Activated naive CD8-positive, alpha-beta T cell treated with anti-CD3 and anti-CD28 coated beads for 36 hours (primary cell): ENCODE measurements at places on chromosomes 3 and 15.

- no peak for DNase-seq
These were observed 14.7 kb downstream of the CHD2 start for GRCh38 chr15:92914768-92915221.

- DNase-seq: no peak
These were observed 19.2 kb downstream of the GNB4 start for GRCh38 chr3:179432021-179432420.

- no peak for DNase-seq
These were observed 1.8 kb upstream of the PLA2G4B start for GRCh38 chr15:41836713-41837454.

- DNase-seq: no peak
These were observed 89.9 kb upstream of the MITF start for GRCh38 chr3:69649120-69650065.

- DNase-seq: no peak
These were observed 5.1 kb downstream of the CXCR6 start for GRCh38 chr3:45948311-45948781.

GRCh38 chr3:35680866-35681650 lies 41.7 kb downstream of the ARPP21 start:
- DNase-seq: no peak

GRCh38 chr15:92161039-92161670 lies 232.5 kb upstream of the ST8SIA2 start:
- no peak for DNase-seq

GRCh38 chr15:62869116-62869515 lies 173.4 kb upstream of the TPM1 start:
- DNase-seq: no peak

DNA sequence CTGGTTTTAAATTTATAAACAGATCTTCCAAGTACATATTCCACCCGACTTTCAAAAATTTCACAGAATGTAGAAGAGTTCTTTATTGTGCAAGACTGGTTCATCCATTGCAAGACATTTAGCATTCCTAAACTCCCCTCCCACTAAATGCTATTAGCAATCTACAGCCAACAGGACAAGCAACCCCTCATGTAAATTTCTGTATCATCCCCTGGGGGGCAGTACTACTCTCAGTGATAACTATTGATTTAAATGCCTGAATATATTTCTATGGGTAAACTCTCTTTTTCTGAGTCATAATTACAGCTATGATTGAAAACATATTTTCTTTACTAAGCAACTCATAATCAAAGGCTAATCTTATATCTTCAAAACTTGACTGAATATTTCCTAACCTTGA lies 10.7 kb upstream of the SLC15A2 start:
- no peak for DNase-seq

- no peak for DNase-seq
These were observed 235.2 kb downstream of the DTWD1 start for GRCh38 chr15:49855917-49856637.

DNA sequence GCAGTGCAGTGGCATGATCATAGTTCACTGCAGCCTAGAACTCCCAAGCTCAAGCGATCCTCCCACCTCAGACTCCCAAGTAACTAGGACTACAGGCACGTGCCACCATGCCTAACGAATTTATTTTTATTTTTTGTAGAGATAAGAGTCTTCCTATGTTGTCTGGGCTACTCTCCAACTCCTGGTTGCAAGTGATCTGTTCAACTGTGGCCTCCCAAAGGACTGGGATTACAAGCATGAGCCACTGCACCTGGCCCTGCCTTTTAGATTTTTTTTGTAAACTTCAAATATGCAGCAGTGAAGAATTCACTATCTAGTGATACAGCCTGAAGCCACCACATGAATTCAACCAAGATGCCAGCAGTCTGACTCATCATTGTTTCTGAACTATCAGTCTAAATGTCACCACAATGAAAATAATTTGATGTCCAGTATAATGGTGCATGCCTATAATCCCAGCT lies 32.7 kb downstream of the UBXN7 start:
- DNase-seq: no peak

DNA sequence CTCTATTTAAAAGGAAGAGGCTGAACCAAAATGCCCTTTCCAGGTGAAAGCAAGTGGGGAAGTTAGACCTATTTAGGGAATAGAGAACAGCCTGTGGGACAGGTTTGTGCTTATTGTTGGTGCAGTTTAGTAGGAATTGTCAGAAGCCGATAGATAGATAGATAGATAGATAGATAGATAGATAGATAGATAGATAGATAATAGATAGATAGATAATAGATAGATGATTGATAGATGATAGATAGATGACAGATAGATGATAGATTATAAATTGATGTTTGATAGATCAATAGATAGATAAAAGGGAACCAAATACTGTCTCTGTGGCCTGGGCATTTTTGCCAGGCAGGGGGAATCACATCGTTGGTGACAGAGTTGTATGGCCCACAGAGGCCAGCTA lies 42.5 kb downstream of the SH3GL3 start:
- DNase-seq: no peak

DNA sequence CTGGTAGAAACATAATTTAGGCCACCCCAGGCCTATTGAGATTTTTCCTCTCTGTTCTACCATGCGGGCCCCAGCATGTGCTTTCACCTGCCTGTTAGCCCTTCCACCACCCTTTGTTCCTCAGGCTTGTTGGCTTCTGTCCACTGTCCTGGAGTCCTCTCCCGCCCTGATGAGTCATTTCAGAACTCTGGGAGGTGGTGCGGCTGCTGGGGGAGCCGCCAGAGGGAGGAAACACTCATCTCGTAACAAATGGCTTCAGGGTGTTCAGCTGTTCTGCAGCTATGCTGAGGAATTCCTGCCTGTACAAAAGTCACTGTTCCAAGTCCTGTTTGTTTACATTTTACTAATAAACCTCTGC lies 36.3 kb downstream of the LRTM1 start:
- no peak for DNase-seq

DNA sequence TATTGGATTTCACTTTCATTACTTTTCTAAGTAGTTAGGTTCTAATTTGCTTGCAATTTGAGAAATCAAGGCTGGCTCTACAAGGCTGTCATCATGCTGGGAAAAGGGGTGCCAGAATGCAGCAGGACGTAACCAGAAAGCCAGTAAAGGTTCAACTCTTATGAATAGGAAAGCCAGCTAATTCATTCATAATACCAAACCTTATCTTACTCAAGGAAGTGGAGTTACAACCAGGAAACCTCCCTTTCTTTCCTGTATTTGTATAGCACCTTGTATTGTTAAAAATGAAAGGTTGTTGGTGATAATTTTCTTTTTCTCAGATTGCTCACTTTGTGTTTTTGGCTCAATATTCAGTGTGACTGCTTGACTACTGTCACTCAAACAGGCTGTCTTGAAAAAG lies 109.4 kb downstream of the FILIP1L start:
- DNase-seq: no peak

DNA sequence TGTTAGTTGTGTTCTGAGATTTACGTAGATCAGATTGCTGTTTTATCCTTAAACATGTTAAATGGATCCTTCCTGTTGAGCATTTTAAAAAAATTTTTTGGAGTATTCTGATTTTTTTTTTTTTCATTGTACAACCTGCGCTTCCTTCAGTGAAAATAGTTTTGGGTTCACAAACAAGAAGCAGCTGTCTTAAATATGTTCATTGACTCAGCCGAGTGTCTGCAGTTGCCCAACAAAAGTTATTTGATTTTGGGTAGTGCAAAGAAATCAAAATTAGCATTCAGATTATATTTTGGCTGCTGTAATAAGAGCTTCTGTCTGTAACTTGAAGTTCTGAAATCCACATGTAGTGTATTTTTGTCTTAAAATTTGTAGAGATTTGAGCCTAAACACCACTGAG lies 148.2 kb downstream of the BBX start:
- no peak for DNase-seq

GRCh38 chr3:53084310-53085001 lies 38.6 kb upstream of the SFMBT1 start:
- DNase-seq: no peak
